ENCODE measurements at places on chromosomes 3 and 15. TPM values are rescaled to one million over a fixed set of nuclear protein-coding genes. Genes with fewer than 3 reads are reported as not detected.

Gene CHL1
- total RNA-seq: 0.60 TPM

Gene CLASP2
- total RNA-seq: 59.3 TPM

Gene TMEM207
- not detected for total RNA-seq

Gene SCN11A
- total RNA-seq: 0.47 TPM

Gene GATA2
- not detected for total RNA-seq

Gene PRSS50
- not detected for total RNA-seq

- no peak for DNase-seq
These were observed 963.4 kb upstream of the CFAP20DC start for GRCh38 chr3:60013241-60013640.

GRCh38 chr3:51921081-51921578 is 18.0 kb upstream of the IQCF1 start:
- DNase-seq: no peak

- DNase-seq: no peak
These were observed 109.4 kb downstream of the KLF13 start for GRCh38 chr15:31435912-31436628.

DNA sequence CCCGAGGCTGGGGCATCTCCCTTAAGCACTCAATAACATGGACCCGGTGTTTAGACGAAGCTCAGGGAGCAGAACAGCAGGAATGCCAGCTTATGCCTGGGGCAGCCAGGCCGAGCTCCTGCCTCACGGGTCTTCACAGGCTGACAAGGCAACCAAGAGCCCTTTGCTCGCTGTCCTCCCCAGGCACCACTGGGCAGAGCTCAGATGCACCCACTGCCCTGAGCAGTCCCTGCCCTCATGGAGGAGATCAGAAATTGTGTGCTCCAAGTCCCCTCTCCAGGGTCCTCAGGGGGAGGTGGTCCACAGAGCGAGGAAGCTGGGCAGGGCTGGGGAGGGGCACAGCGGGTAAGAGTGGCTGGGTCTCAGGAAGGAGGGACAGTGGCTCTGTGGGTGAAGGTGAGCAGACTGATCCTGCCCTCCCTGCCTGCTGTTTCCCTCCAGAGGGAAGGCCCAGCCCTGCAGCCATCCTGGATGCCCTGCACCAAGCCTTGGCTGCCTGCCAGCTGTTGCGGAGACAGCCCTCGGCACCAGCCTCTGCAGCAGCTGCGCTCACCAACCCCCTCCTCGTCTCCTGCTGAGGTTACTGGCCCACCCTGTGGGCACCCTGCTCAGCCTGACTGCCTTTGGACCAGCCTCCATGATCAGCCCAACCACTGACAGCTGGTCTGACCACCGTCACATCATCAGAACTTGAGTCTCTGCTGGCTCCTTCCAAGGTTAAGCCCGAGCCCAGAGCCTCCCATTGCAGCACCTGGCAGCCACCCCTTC is 21.1 kb upstream of the GP9 start:
- no peak for DNase-seq

- DNase-seq: no peak
These were observed 8.5 kb downstream of the NR2F2 start for GRCh38 chr15:96338766-96339618.

DNA sequence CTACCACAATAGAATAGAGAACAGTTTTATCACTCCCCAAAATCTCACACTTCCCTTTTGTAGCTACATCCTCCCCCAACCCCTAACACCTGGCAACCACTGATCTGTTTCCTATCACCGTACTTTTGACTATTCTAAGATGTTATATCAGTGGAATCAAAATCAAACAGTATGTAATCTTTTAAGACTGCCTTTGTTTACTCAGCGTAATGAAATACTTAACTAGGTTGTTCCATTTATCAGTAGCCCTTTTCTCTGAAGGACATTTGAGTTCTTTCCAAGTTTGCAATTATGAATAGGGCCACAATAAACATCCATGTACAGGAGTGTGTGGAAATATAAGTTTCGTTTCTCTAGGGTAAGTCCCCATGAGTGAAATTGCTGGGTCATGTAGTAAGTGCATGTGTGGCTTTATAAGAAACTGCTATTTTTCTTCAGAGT is 372.3 kb downstream of the SV2B start:
- no peak for DNase-seq

DNA sequence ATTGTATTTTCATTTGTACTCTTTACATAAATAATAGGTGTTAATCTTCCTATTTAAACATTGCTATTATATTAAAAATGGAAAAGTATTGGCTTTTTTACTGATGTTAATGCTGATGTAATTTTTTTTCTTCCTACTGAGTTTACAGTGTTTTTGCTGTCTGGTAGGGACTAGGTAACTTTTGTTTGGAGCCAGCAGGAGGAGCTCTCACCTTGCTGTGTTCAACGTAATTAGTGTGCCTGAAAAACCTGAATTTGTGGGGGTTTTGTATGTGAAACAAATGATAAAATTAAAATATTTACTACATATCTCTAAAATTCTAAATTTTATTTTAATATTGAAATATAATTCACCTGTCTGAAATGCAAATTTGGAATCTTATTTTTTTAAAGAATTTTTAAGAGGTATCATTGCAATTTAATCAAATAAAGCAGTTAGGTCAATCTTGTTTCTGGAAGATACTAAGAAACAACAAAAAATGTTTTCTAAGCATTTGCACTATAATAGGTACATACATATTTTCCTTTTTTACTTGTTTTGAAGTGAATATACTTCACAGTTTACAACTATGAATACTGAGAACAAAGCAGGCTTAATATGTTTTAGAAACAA is 48.8 kb downstream of the EPHA6 start:
- no peak for DNase-seq

DNA sequence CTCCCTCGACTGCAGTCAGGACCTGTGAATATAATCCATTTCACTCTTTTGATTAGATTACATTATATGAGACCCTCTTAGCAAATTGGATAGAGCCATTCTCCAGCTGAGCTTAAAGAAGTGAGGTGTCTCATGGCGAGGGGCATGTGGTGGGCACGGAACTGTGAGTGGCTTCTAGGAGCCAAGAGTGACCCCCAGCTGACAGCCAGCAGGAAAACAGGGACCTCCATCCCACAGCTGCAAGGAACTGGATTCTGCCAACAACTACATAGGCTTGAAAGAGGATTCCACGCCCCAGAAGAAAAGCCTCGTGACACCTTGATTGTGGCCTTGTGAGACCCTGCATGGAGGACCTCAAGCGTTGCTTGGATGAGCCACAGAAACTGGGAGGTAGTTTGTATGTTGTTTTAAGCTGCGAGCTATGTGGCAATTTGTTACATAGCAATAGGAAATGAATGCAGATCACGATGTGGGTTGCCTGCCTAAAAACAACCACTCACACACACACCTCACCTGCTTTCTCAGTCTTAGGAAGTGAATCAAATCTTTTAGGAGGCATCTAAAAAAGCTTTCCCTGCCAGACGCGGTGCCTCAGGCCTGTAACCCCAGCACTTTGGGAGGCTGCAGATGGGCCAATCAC is 84.2 kb upstream of the BHLHE40 start:
- DNase-seq: no peak

DNA sequence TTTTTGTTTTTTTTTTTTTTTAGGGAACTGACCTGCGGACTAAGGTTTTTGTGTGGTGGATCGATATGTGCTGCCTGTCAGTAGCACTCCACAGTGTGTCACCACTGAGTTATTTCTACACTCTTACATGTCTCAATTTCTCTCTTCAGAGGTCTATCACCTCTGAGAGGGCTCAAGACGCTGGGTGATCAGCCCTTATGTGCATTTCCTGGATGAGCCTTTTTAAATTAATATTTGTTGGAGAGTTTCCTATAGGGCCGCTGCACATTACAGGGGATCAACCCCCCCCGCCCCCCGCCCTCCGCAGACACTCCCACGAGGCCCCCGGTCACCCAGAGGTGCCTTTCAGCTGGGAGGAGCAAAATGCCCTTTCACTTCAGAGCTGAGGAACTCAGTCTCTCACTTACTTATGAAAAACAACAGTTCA is 34.5 kb upstream of the AP4E1 start:
- DNase-seq: no peak

GRCh38 chr3:64039332-64039731 is 16.0 kb upstream of the PSMD6 start:
- no peak for DNase-seq

DNA sequence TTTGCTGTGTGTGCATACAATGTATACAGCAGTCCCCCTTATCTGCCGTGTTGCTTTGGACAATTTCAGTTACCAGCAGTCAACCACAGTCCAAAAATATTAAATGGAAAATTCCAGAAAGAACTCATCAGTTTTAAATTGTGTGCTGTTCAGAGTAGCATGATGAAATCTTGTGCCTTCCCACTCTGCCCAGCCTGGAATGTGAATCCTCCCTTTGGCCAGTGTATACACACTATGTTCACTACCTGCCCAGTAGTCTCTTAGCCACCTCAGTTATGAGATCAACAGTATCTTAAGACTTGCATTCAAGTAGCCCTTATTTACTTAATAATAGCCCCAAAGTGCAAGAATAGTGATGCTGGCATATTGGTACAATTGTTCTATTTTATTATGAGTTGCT is 133.6 kb upstream of the ABHD17C start:
- no peak for DNase-seq

DNA sequence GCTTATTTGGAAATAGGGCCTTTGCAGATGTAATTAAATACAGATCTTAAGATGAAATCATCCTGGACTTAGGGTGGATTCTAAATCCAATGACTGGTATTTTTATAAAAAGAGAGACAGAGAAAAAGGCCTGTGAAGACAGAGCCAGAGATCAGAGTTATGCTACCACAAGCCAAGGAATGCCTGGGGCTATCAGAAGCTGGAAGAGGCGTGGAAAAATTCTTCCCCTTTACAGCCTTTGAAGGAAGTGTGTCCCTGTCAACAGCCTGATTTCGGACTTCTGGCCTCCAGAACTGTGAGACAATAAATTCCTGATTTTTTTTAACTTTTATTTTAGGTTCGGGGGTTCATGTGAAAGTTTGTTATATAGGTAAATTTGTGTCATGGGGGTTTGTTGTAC is 154.1 kb upstream of the CADPS start:
- no peak for DNase-seq

GRCh38 chr3:123353850-123354233 is 95.0 kb downstream of the ADCY5 start:
- no peak for DNase-seq

GRCh38 chr15:68537097-68537496 is 41.7 kb upstream of the CORO2B start:
- no peak for DNase-seq

DNA sequence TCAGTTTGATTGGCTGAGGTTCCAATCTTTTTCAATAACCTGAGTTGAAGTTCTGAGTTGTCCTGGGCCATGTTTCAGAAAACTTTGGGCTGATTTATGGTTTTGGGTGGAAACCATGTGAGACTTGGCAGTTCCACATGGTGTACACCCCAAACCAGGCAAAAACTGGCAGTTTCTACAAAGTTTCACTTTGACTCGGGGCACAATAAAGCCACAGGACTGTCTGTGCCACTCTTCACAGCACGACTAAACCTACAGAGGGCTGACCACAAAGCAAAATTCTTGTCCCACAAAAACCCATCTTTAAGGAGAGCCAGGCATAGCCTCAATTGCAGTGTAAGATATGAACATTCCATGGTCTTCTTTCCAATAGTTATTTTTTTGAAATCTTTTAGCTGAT is 155.0 kb downstream of the DUT start:
- DNase-seq: no peak

GRCh38 chr15:34952481-34952880 is 17.1 kb downstream of the AQR start:
- no peak for DNase-seq

- no peak for DNase-seq
These were observed 37.5 kb downstream of the CHAC1 start for GRCh38 chr15:40990789-40991188.

GRCh38 chr3:107103786-107104185 is 273.5 kb upstream of the CCDC54 start:
- no peak for DNase-seq

DNA sequence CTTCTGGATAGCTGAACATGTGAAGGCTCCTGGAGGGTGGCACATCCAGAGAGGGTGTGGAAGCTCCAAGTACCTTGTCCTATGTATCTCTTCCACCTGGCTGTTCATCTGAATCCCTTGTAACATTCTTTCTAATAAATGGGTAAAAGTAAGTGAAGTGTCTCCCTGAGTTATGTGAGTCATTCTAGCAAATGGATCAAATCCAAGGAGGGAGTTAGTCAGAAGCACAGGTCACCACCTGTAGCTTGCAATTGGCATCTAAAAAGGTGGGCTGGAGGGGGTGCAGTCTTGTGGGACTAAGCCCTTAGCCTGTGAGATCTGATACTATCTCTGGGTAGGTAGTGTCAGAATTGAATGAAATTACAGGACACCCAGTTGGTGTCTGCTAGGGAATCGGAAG is 71.0 kb downstream of the WWTR1 start:
- DNase-seq: no peak

DNA sequence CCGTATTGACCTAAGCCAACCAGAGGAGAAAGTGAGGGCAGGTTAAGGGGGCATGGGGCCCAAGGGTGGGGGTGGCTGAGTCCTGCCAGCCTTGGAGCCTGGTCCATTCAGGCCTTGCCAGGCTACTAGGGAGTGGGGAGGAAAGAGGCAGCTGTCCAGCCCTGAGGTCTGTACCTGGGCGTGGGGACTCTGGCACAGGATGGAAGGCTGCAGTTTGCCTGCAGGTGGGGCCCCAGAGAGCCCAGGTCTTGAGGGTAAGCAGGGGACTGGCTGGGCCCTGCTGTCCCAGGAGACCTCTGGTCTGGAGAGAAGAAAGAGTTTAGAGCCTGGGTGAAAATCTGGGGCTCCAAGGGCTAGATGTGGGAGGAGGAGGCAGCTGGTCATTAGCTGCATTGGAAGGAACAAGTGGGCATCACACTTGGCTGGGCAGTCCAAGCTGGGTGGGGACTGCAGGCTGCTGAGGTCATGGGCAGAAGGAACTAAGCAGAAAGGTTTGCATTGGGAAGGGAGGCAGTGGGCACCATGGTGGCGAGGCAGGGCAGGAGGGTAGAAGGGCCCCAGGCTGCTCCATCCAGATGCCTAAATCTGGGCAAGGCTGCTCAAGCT is 108.4 kb downstream of the OXNAD1 start:
- no peak for DNase-seq

GRCh38 chr3:150828997-150829396 is 66.0 kb upstream of the SIAH2 start:
- DNase-seq: no peak

DNA sequence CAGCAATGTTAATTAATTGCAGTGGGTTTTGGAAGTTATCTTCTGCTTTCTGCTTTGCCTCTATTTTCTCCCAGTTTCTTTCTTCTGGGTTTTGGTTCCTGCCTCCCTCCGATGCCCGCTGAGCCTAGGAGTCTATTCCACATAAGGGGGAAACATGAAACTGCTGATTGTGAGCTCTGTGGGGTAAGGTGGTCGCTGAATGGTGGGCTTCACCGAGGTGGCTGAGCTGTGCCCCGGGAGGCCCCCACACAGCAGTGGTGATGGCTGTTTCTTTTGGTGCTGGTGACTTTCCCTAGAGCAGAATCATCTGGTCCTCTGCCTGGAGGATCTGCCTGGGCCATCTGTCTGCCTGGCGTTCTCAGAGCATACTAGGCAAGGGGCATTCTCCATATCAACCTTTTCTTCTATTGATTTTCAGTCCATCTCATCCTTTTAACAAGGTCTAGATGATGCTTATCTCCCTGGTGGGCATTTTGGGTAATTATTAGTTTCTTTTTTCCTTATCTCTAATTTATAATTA is 68.8 kb upstream of the ATP2B2 start:
- DNase-seq: no peak

Measured in naive thymus-derived CD8-positive, alpha-beta T cell (primary cell).